ENCODE measurements at places on chromosomes 3 and 15.

DNA sequence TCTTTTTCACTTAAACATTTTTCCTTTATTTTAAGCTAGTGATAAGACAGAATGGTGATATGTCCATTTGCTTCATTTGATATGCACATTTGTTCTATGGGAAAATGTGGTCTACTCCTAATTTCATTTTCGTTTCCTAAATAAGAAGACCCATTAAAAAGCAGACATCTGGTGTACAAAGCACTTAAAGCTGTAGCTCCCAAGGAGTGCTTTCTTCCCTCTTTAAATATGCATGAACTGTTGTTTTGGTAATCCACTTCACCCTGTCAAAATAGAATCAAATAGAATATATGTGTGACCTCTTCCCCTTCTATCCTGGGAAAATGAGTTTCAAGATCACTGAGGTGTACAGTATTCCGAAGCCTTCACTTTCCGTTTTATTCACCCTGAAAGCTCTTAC, 182.8 kb downstream of the ROBO2 start:
- ATAC-seq = no peak

DNA sequence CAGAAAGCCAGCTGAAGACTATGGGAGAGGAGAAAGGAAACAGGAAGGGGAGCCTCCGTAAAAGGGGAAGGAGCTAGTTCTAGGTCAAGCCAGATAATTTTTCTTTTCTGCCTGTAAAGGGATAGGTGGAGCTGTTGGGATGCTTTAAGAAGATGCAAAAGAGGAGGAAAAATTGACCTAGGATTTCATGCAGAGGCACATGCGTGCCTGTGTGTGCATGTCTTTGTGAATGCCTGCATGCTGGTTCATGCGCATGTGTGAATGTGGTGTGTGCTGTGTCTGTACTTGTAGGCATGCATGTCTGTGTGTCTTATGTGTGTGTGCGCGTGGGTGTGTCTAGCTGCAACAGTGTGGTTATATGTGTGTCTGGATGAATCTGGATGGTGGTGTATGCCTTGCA, 27.3 kb downstream of the CCDC33 start:
- no peak for ATAC-seq

DNA sequence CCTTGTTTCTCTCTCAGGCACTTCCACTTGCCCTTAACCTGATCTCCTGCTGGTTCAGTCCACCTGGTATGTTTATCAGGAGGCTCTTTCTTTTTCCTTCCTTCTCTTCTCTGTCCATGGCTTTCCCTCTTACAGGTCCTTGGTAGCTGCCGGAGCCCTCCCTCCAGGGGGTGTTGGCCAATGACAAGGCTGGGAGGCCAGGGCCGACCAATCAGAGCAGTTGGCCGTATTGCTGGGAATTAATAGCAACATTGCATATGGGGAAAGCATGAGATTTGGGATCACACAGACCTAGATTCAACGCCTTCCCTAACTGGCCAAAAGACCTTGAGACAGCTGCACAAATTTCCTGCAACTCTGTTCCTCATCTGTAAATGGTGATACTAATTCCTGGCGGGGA, 62.4 kb downstream of the CEMIP start:
- ATAC-seq = no peak

- no peak for ATAC-seq
These were observed 50.6 kb upstream of the NMNAT3 start for GRCh38 chr3:139728414-139728813.

DNA sequence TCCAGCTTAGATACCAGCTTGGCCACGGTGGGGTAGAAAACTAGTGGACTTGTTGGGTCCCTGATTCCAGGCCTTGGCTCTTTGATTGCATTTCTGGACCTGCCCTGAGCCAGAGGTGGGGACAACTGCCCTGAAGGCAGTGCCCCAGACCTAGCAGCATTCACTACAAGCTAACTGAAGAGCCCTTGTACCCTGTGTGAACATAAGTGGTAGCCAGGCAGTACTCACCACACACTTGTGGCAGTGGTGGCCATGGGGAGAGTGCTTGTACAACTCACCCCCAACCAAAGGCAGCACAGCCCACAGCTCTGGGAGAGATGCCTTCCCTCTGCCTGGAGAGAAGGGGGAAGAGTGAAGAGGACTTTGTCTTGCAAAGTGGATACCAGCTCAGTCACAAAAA, 177.3 kb upstream of the NAALADL2 start:
- ATAC-seq = no peak

DNA sequence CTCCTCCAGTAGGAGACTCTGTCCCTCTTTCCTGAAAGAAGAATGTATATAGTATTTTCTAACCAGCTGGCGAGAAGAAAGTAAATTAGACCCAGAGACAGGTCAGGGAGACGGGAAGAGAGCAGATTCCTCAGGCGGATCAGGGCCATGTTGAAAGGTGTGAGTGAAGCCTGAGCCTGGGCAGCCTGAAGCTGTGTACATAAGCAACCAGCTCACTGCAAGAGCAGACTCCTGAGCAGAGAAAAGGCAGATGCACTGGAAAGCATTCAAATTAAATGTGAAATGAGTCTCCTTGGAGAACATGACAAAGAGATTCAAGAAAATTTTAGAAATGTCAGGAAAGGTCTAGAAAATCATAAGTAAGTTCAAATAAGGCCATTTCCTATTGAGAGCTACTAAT, 165.8 kb downstream of the GOLIM4 start:
- no peak for ATAC-seq

DNA sequence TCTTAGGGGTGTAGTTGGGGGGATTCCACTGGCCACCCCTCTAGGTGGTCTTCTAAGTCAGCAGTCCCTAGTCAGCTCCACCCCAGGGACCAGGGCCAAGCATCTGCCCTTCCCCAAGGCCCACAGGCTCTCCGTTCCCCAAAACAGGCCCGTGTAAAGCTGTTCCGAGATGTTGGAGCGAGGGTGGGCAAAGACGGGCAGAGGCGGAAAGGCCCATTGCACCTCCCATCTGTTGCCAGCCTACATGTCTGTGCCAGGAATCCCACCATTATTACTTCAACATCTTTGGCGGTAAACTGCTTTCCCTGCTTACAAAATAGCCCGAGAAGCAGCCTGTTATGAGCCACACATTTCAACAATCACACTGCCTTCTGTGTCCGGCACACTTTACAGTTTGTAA, 1.9 kb upstream of the ATP2B2 start:
- no peak for ATAC-seq

- ATAC-seq = no peak
These were observed 7.6 kb downstream of the HDC start for GRCh38 chr15:50257924-50258323.

DNA sequence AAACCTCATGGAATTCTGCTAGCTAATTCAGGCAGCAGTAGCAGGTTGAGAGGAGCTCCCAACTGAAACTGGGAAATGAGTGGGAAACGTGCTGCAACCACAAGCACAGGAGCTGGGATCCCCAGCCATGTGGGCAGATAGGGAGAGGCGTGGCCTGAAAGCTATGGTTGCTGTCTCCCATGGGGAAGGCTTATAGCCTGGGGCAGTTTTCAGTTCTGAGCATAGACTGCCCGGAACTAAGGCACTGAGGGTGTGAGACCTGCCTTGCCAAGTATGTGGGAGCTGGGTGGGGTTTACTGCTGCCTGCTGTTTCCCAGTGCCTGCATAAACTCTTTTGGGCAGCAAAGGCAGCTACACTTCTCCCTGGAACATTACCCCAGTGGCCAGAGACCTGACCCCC, 229.5 kb downstream of the TUSC7 start:
- no peak for ATAC-seq

- ATAC-seq = no peak
These were observed 48.9 kb upstream of the ZDHHC23 start for GRCh38 chr3:113898892-113899291.

- ATAC-seq = no peak
These were observed 58.3 kb upstream of the TSEN2 start for GRCh38 chr3:12425850-12426579.

DNA sequence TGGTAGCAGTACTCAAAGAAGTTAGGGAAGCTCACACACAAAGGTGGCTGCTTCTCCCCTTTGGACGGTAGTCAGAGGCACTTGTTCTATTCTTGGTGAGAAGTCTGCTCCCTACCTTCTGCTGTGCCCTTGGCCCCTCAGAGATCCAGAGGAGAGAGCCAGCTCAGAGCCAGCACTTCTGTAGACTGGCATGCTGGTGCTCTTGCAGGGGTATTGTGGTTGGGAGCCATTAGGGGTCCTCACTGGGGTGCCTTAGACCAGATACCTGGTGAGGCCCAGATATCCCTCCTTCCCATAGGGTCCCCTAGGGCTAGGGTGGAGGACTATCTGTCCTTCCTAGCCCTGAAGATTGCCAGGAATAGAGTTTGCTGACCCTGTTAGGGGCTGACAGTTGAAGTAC, 140.6 kb downstream of the EEFSEC start:
- no peak for ATAC-seq

DNA sequence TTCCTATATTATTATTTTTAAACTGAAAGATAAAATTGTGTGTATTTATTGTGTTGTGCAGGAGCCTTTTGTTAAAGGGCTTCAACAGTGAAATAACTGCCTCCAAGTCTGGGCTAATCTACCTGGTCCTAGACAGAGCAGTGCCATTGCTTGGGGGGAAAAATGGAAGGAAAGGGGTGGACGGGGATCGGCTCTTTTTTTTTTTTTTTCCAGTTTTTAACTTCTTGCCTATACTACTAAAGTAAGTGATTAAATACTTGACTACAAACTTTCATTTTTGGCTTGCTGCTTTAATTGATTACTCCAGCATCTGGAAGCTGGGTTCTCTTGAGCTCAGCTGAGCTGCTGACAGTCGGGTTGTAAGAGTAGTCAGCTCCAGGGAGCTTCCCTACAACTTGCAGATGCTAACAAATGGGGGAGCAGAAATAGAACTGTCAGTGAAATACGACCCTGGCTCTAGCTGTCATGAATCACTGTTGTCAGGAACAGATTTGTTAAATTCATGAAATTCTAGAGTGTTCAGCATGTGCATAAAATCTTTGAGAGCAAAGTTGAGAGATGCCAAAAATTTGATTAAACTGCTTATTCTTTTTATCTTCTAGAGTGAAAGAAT, 276.7 kb downstream of the ROBO1 start:
- ATAC-seq = no peak

GRCh38 chr15:98620020-98620419, 28.3 kb upstream of the IGF1R start:
- ATAC-seq = no peak

GRCh38 chr15:29962407-29962806, 120.3 kb upstream of the GOLGA8J start:
- ATAC-seq = no peak

DNA sequence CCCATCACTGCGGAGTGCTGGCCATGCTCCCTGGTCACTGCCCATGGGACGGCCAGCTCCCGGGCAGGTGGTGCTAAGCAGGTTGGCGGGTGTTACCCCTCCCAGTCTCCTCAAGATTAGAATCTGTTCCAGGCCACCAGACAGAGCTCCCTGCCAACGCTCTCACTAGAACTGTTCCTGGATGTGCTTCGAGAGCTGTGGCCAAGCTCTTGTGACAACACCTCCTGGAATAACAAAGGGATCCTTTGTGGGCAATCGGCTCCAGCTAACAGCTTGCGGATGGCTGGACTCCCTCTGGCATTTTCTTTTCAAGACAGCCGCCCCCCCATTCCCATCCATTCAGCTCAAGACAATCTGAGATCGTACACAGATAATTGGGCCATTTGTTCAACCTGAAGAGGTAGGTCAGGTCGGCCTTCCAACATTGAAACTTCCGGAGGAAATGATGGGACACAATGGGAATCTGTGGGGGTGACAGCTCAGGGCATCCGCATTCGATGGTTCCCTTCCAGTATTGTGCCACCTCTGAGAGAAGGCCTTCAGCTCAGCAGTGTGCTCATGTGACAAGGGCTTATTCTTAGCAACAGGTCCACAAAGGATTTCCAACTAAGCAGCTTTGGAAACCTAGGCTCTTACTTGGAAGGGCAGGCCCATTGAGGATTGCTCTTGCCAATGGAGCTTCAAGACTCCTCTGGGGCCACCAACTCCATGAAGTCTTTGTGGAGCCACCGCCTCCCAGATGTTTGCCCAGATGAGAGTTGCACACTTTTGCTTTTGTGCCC, 11.6 kb upstream of the EPHB3 start:
- ATAC-seq = no peak

DNA sequence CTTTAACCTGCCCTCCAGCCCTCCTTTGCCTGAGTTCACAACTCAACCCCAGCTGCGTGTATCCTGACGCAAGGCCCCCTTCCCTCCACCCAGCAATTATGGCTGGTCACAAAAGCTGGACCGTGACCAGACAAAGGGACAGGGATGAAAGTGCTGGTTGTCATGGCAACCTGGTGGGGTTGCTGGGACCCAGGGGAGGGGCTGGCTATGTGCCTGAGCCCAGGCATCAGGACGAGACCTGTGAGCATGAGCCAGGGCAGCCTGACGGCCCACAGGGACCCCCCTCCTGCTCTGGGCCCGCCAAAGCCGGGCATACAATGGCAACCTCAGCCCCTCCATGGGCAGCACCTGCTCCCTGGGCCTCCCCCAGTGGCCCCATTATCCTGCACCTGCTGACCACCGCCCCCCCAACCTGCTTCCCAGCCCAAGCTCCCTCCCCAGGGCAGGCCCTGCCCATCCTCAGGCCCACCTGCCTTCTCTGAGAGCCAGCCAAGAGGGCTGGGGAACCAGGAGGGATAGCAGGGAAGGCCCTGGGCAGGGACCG, 4.5 kb upstream of the DNAH1 start:
- ATAC-seq = no peak

- peak; percentile 62 for ATAC-seq
These were observed 38.6 kb downstream of the CCDC80 start for GRCh38 chr3:112602217-112602838.

GRCh38 chr3:36362973-36363372, 17.3 kb upstream of the STAC start:
- ATAC-seq = no peak

DNA sequence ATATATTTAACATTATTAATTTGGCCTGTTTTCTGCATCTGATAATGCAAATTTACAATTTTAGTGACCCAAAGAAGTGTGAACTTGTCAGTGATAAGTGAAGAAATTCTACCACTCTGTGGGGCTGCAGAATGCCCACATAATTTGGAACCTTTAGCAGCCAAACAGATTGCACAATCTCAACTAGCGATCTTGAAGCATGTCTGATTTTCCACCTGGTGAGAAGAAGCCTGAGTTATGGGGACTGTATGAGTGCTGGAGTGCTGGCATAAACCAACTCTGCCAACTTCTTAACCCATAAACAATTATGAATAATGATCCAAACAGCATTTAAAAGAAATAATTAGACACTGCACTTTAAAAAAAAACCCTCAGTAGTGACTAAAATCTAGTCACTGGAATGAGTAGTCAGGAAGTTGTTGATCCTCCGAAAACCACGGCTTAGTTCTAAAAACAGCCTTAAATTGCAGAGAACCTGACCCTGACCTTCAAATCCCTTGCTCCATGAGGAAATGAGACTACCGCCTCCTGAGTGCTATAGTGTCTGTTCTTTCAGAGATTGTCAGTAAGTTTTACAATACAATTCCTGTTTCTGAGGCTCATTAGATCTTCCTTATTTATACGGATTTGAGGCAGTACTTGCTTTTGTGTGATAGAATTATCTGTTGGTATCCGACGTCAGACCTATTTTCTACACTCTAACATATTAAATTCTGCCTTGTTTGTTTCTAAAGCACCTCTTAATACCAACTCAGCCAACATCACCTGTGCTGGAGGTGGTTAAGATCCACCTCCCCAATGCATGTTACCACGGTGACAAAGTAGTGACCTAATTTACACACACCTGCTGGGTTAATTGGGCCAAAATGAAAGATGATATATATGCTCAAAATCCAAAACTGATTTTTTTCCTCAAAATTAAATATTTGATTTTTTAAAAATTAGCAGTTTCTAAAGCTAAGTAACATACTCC, 267.7 kb downstream of the ZBTB20 start:
- no peak for ATAC-seq

GRCh38 chr3:159559771-159560170, 428.9 kb upstream of the IL12A start:
- no peak for ATAC-seq

GRCh38 chr3:156492801-156493261, 62.1 kb downstream of the SSR3 start:
- no peak for ATAC-seq

- no peak for ATAC-seq
These were observed 133.7 kb downstream of the FOXB1 start for GRCh38 chr15:60137711-60138396.
